ENCODE measurements at places on chromosomes 7 and 10.

DNA sequence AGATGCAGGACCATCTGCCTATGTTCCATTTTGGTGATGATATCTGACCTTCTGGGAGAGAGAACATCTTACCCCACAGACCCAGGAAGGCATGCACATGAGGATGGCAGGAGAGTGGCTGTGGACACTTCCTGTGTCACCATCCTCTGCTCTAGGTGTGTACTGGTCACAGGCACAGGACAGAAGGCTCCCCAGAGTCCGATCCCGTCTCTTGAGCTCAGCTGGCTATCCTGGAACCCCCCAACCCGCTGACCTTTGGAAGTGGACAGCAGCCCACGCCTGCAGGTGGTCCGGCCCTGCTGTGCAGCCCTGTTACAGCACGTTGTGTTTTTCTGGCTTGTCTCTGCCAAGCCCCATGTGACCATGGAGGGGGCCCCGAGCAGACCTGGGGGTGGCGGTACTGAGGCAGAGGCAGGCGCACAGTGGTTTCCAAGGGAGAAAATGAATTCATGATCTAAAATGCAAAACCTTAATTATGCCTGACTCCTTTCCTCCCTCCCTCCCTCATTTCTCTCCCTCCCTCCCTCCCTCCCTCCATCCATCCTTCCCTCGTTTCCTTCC lies 178.8 kb downstream of the CUX1 start:
- no peak for DNase-seq

DNA sequence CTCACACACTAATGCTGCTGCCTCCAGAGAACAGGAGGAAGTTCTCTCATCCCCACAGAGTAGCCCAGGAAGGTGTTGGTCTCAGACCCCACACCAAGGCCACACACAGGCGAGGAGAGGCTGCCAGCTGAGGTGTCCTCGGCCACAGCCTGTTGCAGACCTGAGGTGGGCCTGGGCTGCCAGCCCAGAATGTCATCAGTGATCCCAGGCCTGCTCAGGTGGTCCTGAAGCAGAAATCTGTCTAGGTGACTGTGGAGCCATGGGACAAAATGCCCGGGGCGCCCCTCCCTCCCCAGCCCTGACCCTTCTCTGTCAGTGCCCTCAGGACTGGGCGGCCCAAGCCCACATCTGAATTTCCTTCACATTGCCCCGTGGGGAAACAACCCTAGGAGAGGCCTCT lies 43.5 kb upstream of the LRRC4 start:
- no peak for DNase-seq

- DNase-seq: no peak
Measured at GRCh38 chr7:1802899-1803298, 132.8 kb downstream of the ELFN1 start.

DNA sequence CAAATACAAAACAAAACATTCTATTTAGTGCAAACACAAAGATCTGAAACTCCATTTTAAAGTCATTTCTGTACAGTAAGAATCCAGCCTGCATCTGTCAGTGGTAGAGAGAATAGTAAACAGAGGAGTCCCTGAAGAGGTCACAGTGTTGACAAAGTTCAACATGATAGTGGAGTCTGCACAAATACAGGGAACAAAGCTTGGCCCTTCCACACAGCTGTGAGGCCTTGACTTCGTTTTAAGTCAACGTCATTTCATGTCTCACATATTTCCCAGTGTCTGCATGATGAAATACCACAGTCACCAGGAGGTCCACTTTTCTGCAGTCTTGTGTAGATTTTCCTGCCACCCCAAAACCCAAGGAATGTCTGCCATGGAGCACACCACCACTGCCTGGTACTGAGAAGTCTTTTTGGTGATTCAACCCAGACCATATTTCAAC lies 33.0 kb downstream of the CYP26A1 start:
- DNase-seq: no peak

- no peak for DNase-seq
Measured at GRCh38 chr10:49139846-49140195, 6.0 kb upstream of the FAM170B start.

- no peak for DNase-seq
Measured at GRCh38 chr7:3922175-3922635, 621.2 kb downstream of the SDK1 start.

DNA sequence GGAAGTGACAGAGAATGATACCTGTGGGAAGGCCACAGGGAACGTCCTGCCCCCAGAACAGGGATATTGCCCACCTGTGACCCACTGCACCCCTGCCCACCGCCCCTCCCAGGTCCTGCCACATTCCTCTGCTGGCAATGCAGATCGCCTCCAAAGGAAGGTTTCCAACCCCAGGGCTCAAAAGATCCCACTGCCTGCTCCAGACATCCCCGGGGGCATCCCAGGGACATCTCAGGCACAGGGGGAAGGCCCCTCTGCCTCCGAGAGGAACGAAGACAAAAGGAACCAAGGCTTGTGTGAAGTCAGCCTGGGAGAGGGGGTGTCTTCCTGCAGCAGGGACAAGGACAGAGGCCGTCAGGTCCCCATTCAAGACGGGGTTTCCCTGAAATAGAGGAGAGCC lies 28.5 kb downstream of the NUDT1 start:
- DNase-seq: no peak

- no peak for DNase-seq
Measured at GRCh38 chr7:143516981-143517380, 39.3 kb downstream of the TAS2R41 start.

DNA sequence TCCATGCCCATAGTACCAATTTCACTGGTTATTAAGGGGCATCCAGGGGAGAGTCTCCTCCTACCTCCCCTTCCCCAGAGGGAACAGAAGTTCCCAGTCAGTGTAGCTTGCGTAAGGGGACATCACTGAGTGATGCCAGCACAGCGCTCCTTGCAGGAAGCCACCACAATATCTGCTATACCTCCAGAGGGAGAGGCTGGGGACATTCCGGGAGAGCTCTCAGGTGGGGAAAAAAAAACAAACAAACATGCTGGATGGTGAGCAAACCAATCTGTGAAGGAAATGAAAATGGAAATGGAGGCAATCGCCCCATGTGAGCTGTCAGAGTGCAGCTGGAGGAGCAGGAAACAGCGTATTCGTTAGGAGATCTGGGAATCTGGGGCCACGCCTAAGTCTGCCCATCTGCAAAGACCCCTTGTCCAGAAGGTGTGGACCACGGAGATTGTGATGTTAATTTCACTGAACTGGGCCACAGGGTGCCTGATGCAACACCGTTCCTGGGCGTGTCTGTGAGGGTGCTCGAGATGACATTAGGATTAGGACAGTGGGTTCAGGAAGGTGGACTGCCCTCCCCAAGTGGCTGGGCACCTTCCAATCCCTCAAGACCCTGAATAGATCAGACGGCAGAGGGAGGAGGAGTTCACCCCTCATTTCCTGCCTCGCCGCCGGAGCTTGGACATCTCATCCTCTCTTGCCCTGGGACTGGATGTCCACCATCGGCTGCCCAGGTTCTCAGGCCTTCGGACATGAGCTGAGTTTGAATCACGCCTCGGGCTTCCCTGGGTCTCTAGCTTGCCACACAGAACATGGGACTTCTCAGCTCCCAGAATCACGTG lies 30.5 kb downstream of the GNA12 start:
- DNase-seq: no peak

- no peak for DNase-seq
Measured at GRCh38 chr10:92678206-92678605, 11.5 kb upstream of the HHEX start.

DNA sequence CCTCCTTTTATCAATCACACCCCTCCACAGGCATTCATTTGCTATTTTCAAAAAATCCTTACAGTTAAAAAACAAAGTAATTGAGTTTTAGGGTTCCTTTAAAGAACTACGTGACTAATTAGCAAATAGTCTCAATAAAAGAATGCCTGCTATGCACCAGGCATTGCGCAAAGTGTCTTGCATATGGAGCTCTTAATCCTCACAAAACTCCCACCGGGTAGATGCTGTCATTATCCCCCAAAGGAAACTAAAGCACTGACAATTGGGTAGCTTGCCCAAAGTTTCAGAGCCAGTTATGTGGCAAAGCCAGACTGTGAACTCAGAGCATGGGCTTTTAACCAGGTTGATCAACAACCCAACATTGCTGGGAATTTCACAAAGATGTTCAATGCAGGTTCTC lies 305.7 kb downstream of the ELMO1 start:
- no peak for DNase-seq

GRCh38 chr7:20831956-20832355 lies 45.3 kb upstream of the SP8 start:
- DNase-seq: no peak

DNA sequence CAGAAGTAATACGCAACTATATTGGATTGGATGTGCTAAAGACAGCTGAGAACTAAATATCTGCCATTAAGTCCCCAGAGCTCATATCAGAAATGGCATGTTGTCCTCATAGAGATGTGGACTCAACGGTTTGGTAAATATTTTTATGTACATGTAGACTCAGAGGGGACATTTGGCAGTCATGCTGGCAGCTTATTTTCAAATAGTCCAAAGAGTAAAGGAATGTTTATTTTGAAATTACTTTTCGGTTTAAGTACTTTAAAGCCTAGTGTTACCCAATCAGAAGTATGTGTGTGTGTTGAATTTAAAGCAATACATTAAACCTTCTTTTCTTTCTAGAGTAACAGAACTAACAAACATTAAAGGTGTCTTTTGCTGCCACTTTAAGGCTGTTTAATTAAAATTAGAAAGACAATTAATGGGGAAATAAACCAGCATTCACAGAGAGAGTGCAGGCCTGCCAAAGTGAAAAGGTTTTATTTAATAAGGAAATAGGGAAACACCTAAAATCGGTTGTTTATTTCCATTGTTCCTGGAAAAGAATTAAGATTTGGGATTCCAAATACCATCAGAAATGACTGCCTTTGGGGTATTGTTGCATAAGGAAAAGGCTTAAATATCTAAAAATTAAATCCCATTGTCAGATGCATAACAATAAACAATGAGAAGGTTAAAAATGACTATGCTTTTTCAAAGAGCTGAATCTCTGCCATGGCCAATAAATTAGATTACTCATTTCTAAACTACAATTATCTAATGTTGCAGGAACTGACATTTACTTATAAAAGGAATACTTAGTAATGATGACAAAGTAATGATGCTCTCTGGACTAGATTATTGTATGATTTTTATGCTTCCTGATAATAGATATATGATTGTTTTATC lies 113.4 kb upstream of the AHR start:
- no peak for DNase-seq

- no peak for DNase-seq
Measured at GRCh38 chr10:120666308-120666707, 184.9 kb upstream of the WDR11 start.

- no peak for DNase-seq
Measured at GRCh38 chr10:36157486-36157885, 515.4 kb upstream of the FZD8 start.

DNA sequence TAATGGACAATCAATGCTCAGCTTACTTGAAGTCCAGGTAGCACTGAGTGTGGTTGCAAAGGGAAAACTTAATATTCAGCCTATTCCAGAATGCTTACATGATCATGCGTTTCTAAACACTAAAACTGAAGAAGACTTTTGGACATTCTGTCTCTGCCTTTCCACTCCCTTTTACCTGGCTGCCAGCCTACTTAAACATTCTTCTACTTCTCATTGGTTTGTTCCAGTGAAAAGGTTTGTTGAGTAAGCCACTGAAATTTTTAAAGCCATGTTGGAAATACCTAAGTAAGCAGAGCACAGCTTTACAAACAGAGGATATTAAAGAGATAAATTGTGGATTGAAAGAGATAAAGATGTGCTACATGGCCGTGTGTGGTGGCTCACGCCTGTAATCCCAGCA lies 1280.8 kb upstream of the AUTS2 start:
- DNase-seq: no peak

DNA sequence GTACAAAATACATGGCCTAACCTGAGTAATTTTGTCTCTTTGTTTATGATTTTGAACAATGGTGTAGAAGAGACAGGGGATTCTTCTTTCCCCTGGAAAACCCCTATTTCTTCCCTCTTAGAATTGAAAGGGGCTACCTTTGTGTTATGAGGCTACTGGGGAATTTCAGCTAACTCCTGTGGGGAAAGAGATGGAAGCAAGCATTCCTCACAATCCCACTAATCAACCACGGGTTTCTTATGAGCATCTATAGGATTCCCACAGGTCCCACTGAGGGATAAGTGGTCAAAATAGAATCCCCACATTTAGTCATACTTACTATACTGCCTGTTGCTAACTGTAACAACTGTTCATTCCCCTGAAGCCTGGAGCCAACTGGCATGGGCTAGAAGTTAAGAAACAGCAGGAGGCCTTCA lies 32.2 kb upstream of the ITGB8 start:
- DNase-seq: no peak

- DNase-seq: no peak
Measured at GRCh38 chr10:96365571-96365970, 6.8 kb upstream of the OPALIN start.

DNA sequence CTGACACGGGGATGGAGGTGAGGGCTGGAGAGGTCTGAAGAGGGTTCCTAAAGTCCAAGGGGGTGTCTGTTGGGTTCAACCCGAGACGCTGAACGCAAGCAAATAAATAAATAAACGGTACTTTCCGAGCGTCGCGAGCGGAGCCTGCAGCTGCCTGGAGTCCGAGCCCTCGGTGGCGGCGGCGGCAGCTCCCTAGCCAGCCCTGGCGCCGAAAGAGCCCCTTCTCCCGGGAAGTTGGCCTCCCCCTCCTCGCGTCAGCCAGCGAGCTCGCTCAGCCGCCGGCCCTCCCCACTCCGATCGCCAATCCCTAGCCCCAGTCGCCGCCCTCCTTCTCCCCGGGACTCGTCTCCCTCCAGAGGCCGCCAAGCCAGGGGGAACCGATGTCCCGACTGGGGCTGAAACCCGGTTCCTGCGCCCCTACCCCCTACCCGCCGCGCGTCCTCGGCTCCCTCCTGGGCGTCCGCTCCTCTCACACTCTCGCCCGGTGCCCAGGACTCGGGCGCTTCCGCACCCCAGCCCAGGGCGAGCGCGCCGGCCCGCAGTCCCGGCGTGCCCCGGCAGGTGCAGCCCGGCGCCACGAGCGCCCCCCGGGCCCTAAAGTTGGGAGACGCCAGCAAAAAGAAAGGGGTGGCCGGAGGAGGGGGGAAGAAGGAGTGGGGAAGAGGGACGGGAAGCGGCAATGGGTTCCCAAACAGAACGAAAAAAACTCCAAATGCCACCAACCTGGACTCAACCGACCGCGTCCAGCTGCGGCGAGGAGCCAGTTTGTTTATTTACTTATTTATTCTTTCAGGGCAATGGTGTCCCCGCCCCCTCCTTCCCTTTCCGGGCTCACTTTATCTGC lies at the start of gene GFRA1:
GFRA1 (minus strand) TSS at position 767 of the 844 bp plus-strand sequence. CDS start 1,177 bp downstream, outside the sequence.
- no peak for DNase-seq

DNA sequence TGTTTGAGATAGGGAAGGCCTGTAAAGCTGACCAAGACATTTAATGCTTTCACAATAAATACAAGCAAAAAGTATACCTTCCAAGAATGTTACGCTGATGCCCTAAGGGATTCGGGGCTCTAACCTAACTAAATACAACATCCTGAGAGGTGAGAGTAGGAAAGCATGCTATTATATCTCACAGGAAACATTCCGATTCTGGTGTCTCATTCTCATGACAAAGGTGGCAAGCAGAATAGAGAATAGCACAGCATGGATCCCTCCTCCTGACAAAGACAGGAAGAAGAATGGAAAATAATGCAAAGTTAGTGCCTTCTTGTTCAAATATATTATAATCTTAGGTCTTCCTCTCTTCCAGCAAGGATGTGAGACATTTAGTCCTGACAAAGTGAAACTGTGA lies 504.3 kb downstream of the TFEC start:
- no peak for DNase-seq
